ENCODE measurements at places on chromosomes 4 and X.

GRCh38 chrX:128622296-128622695 lies 570.1 kb upstream of the ACTRT1 start:
- no peak for DNase-seq

GRCh38 chr4:16085822-16086221 lies 2.0 kb upstream of the PROM1 start:
- no peak for DNase-seq

DNA sequence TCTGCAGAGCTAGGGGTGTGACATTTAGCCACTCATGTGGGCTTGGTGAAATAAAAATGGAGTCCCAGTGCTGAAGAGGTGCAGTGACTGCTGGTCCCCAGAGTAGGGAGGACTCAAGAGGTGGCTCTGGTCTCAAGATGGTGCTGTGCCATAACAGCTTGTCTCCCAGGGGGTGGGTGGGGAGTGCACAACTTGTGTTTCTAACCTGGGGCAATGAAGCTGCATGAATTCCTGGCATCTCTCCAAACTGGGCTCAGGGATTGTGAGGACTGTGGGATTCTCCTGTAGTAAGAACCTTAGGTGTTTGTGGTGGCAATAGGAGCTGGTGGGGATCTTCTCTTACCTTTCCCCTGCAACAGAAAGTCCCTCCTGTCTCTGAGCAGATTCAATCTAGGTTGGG lies 278.9 kb upstream of the SFRP2 start:
- no peak for DNase-seq

- DNase-seq, result no peak
Observed at GRCh38 chrX:148541584-148541940, 41.1 kb downstream of the AFF2 start.

DNA sequence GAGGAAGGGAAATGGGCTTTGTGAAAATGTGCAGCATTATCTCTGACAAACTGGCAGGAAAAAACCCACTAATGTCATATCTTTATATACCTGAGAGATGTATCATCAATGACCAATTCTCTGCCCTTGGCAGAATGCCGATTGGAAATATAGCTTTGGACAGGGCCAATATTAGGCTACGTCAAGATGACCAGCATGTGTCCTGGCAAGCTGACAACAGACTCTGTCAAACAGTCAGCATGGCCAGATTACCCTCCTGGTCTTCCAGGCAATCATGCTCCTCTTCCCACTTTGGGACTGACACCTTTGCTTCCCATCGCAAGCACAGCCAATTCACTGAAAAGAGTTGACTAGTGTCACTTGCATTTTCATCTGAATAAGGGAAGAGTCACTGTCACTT lies 57.0 kb downstream of the SORBS2 start:
- DNase-seq, result no peak

- no peak for DNase-seq
Observed at GRCh38 chrX:42673301-42673810, 104.6 kb downstream of the PPP1R2C start.

DNA sequence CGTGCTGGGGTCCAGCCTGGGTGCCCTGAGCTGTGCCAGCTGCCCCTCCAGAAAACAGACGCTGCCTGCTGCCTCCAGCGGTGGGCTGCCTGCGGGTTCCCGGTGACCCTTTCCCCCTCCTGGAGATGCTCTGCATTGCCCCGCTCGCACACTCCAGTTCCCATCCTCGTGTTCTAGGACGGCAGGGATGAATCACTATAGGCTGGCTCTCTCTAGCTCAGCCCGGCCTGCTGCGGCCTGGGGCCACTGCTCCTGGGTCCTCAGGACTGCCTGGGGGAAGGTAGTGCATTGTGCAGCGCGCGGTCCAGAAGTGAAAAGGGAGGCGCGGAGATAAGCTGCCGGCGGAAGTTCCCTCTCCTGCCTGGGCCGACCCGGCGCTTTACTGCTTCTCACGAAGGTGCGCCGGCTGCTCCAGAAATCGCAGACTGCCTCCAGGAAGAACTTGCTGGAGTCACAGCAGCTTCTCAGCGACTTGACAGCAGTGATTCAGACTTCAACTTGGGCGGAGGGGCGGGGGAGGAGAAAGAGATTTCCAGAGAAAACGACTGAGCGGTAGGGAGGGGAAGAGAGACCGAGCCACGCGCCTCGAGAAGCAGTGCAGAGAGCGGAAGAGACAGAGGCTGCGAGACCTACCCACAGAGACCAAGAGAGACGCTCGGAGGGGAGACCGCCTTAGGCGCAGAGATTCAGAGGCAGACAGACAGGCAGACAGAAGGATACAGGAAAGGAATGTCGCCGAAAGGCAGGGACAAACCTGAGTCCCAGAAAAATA lies 6.7 kb upstream of the MSX1 start:
- no peak for DNase-seq

DNA sequence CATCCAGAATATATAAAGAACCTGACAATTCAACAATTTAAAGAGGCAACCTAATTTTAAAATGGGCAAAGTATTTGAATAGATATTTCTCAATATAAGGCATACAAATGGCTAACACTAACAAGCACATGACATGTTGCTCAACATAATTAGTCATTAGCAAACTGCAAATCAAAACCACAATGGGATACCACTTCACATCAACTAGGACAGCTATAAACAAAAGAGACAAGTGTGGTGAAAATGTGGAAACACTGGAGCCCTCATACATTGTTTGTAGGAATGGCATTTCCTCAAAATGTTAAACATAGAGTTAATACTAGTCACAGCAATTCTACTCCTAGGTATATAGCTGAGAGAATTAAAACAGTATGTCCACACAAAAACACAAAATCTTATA lies 96.7 kb downstream of the CORIN start:
- no peak for DNase-seq

DNA sequence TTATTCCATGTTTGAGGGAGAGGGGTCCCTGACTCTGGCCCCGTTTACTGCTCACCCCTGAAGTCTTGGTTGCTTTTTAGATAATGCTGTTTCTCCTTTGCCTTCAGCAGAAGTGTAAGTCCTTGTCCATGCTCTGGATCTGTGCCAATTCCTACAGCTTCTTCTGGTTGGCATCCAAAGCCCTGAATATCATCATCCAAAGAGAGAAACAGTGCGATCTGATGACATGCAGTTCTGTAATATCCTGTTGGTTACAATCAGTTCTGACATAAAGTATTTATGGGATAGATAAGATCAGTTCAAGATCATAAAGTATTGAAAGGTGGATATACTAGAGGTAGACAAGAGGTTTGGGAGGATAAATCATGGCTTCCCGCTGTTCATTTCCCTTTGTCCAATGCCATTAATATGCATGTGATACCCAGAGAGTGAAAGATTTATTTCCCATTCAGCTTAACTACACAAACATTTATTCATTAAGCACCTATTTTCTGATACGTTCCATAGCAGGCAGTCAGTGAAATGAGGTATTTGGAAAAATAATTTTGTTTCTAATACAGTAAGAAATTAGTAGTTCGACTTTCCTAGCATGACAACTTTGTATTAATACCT lies 53.2 kb upstream of the TMEM150C start:
- no peak for DNase-seq

- no peak for DNase-seq
Observed at GRCh38 chr4:83221897-83222441, 62.6 kb downstream of the COQ2 start.

DNA sequence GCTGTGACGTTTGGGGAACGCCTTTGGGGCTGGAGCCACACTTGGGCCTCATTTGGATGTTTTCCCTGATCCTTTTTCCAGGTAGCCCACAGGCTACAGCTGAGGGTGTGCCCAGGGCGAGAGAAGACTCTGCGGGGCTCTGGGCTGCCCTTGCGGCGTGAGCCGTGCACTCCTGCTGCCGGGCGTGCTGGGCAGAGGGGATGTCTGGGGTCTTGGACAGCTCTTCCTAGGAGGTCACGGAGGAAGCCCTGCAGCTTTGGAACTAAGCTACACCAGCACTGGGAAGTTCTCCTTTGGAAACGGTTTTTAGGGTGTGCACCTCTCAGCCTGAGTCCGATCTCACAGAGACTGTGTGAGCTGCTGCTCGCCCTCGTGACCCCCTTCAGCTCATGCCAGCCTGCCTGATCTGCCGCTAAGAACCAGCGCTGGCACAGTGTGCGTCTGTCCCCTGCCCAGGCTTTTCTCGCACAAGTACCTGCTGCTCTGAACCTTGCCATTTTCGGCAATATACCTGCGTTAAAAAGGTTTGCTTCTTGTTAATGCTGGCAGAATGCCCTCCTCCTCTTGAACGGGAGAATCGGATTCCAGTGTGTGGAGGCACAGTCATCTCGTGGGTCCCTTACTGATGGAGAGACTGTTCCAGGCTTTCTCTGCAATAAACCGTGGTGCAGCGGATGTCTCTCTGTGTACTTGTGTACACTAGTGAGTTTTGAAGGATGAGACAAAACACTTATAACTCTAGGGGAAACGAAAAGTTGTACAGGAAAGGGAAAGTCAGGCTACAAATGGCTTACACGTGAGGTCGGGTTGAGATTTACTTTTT lies 14.3 kb downstream of the MSANTD1 start:
- no peak for DNase-seq

GRCh38 chrX:47610511-47610910 lies 9.1 kb downstream of the SYN1 start:
- DNase-seq, result no peak

DNA sequence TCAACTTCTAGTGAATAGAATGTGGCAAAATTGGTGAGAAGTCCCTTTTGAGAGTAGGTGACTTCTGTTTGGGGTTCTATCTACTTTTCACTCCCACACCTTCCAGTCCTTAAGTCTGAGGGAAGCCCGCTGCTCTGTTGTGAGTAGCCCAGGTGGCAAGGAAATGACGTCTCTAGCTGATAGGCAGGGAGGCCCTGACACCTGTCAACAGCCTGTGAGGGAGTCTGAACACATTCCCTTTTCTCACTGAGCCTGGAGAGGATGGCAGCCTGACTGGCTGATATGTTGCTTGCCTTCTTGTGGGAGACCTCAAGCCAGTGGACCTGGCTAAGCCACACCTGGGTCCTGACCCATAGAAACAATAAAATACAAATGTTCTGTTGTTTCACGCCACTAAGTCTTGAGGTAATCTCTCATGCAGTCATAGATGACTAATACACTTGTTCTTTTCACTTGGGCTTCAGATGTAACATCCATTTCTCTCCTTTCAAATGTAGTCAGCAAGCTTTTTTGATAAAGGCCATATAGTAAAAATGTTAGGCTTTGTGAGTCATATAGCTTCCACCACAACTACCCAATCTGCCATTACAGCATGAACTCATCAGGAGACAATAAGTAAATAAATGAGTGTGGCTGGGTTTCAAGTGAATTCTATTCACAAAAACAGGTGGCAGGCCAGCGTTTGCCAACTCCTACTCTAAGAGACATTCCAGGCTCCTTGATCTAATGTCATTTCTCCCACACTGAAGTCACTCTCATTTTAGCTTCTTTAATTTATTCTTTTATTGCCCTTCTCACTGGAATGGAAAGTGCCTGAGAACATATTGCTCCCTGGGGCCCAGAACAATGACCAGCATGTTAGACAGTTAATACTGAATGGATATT lies 265.1 kb upstream of the MAD2L1 start:
- DNase-seq, result no peak

GRCh38 chr4:105179539-105180401 lies 33.1 kb downstream of the TET2 start:
- no peak for DNase-seq

- DNase-seq, result no peak
Observed at GRCh38 chr4:185566425-185566824, 31.1 kb upstream of the PDLIM3 start.

DNA sequence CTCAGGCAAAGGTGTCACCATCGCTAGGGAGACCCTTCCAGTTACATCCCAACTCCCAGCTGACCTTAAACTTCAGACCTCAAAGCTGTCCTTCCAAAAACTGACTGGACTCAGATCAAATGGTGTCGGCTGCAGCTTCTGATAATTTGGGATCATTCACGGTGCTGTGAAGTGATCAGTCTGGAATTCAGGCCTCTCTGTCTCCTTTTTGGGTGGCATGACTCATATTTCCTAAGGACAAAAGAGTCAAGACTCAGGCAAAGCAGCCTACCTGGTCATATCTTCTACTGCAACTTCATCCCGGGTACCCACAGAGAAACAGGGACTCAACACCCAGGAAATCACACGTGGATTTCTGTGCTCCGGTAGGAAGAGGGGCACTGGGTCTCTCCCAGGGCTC lies 87.6 kb downstream of the SORCS2 start:
- DNase-seq, result no peak

- no peak for DNase-seq
Observed at GRCh38 chrX:133434197-133434820, 19.0 kb upstream of the GPC4 start.

- DNase-seq, result no peak
Observed at GRCh38 chr4:55352726-55353125, 6.7 kb downstream of the SRD5A3 start.

DNA sequence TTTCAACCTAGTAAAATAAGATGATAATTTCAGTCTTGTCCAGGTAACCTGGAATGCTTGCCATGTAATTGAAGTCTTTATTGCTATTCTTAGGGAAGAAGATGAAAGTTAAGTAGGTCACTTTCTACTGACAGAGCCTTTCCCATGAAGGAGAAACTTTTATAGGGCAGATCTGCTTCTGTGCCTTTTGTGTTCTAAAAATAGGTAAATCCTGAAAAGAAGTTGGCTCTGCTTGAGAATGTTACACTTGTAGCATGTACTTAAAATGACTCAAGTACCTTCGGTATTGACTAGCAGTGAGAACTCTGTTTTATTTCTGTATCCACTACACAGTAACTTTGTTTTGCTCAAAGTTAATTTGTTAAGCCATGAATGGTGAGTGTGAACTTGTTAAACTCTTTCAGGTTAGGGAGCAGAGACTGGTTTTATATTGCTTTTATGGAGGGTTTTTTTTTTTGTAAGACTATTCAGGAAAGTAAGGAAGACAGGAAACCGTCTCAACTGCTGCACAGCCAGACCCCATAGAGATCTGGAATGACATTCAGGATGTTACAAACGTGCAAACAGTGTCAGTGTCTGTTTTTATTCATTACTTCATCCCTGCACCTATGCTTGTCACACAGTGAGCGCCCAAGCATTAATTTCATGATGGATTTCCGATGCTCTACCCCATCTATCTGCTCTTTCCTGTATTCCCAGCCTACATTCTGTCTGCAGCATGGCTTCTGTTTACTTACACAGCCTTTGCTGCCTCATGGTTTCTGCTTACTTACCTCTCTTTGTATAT lies 53.0 kb downstream of the SEPTIN11 start:
- peak; percentile 24 for DNase-seq

GRCh38 chr4:177487977-177488376 lies 45.7 kb upstream of the AGA start:
- no peak for DNase-seq

DNA sequence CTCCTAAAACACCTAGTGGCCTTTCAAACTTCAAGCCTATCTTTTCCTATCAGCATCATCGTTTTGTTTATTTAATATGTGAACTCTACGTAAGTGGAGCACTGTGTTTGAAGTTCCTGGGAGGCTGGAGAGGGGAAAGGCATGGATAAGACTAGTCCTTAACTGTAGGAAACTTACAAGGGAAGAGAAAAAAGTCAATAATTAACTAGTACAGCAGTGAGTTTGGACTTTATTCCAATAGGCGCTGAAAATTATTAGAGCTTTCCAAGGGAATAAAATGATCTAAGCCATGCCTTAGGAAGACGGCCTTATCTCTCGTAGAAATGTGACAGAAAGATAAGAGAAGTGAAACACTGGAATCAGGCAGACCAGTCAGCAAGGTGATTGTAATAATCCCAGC lies 55.3 kb downstream of the AMOT start:
- no peak for DNase-seq

GRCh38 chr4:123444290-123444731 lies 47.7 kb downstream of the SPRY1 start:
- DNase-seq, result no peak

GRCh38 chr4:107808572-107808971 lies 16.2 kb upstream of the SGMS2 start:
- DNase-seq, result no peak

GRCh38 chr4:58760737-58761136 lies 1650.6 kb upstream of the IGFBP7 start:
- no peak for DNase-seq

- DNase-seq, result no peak
Observed at GRCh38 chr4:26912810-26913209, 52.2 kb downstream of the STIM2 start.
